Stimulated activated CD8-positive, alpha-beta memory T cell treated with anti-CD3 and anti-CD28 coated beads, Interleukin-2, amount 100 ng/mL, for 1 hour (primary cell): ENCODE measurements at places on chromosomes 12 and 14.

GRCh38 chr12:75996861-75997447, 34.6 kb downstream of the PHLDA1 start:
- DNase-seq, result no peak

DNA sequence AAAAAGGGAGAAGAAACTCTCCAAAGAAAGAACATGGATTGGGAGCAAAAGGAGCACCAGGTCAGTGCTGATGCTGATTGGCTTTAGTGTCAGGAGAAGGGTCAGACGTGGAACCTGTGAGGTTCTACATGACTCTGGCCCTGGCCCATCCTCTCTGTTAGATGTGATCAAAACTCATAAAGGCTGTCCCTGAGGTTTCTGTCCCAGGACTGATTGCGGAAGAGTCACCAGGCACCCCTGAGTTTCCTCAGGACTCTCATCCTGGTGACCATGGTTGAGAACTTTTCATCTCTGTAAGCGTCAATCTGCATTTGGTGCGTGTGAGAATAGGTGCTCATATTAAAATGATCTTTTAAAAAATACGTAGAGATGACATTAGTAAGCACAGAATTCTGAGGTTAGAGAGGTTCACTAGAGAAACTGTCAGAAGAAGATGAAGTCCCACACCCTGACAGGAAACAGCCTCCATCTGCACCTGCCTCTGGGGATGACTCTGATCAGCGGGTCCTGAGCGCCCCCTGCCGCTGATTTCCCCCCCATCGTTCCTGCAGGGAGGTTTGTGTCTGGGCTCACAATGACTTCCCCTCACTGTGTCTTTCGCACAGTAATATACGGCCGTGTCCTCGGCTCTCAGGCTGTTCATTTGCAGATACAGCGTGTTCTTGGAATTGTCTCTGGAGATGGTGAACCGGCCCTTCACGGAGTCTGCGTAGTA, 741.8 kb downstream of the TMEM121 start:
- DNase-seq, result peak; percentile 47

DNA sequence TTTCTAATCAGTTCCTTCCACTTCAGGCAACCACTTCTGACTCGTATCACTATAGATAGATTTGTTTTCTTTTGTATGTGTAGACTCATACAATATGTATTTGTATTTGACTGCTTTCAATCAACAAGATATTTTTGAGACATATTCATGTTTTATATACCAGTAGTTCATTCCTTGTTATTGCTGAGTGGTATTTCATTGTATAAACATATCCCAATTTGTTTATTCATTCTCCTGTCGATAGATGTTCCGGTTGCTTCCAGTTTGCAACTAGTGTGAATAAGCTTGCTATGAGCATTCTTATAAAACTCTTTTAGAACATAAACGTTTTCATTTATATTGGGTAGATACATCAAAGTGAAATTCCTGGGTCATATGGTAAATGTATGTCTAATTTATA, 119.2 kb downstream of the FIGNL2 start:
- no peak for DNase-seq

GRCh38 chr12:11823043-11823442, 173.6 kb downstream of the ETV6 start:
- DNase-seq, result no peak

DNA sequence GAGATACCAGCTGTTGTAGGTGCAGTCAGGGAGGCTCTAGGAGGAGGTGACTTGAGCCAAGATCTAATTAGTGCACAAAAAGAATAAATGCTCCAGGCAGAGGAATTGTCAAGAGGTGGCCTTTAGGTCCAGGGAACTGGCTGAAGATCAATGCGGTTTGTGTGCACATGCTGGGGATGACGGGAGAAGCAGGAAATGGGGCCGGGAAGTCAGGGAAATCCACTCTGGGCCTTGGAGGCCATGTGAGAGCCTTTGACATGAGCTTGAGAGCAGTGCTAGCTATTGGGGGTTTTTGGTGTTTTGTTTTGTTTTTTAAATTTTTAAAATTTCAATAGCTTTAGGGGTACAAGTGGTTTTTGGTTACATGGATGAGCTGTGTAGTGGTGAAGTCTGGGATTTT, 67.4 kb downstream of the MVK start:
- no peak for DNase-seq

GRCh38 chr12:131818821-131819585, 9.2 kb upstream of the MMP17 start:
- no peak for DNase-seq

DNA sequence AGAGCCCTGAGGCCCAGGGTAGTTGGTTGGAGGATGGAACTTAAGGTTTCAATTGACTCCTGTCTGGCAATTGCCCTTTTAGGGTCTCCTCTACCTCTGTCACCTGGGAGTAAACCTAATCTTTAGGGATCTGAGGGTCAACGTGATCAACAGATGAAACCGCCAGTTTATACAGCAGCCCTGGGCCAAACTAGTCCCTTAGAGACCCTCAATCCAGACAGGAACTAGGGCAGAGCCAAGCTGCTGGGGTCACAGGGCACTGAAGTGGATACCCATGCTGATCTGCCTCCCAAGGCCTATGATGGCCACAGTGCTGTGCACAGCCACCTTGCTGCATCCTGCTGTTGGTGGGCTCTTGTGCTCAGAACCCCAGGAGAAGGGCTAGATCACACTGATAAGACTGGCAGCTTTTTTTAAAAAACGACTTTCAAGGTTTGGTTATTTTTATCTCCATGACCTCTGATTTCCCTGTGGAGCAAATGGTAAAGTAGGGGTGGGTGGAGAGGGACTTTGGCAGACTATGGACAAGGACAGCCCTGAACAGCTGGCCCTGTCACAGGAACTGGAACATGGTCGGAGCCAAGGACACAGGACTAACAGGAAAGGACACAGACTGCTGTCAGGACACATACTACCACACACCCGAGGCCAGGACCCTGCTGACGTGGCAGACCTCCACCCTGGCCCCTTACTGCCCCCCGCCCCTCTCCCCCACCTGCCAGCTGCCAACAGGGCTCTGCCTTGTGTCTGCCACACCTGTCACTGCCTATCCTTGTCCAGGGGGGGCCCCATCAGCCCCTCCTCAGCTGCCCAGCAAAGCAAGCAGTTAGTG, 474 bp downstream of the FITM1 start:
- DNase-seq, result no peak

DNA sequence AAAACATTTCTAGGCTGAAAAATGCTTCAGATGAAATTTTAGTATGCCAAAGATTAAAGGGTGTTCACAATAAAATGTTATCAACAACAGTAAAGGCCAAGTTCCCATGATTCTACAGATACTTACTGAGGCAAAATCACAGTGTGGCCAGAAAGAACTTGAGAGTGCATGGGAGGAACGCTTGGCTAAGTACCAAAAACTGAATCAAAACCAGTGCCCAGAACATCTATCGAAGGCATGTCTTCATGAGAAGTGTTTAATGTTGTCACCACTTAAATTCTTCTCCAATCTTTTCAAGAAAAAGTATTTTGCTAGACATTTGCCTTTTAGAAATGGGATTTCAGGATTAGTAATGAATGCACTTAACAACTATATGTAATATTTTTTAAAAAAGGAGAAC, 41.5 kb downstream of the KIF21A start:
- DNase-seq, result no peak

DNA sequence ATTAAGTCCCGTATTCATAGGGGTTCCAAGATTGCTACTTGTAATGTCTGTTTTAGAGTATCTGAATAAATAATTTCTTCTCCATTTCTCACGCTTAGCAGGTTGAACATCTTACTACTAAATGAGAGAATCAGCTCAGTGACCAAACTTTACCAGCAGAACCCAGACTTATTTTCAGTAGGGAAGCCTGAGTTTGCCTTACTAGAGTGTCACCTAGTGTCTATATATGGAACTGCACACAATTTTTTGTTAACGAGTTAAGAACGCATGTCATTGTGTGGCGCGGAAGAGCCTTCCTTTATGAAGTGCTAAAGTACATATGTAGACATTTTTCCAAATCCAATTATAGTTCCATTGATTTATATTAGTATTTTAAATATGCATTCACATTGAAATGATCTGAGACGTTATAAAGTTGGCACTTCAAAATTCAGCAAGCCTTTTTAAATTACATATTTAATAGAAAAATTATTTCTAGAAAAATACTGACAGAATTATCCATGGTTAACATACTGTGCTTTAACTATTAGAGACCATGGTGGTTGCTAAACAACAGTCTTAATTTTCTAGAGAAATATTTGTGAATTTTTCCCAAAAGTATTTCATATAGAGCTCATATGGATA, 88.3 kb downstream of the RPS29 start:
- no peak for DNase-seq

DNA sequence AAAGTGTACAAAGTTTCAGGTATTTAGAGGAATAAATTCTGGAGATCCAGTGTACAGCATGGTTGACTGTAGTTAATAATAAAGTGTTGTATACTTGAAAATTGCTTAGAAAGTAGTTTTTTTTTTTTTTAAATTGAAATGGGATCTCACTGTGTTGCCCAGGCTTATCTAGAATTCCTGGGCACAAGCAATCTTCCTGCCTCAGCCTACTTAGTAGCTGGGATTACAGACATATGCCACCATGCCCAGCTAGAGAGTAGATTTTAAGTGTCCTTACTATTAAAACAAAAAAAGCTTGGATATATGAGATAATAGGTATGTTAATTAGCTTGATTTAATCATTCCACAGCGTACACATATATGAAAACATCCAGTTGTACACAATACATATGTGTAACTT, 27.7 kb downstream of the FUT8 start:
- DNase-seq, result no peak

DNA sequence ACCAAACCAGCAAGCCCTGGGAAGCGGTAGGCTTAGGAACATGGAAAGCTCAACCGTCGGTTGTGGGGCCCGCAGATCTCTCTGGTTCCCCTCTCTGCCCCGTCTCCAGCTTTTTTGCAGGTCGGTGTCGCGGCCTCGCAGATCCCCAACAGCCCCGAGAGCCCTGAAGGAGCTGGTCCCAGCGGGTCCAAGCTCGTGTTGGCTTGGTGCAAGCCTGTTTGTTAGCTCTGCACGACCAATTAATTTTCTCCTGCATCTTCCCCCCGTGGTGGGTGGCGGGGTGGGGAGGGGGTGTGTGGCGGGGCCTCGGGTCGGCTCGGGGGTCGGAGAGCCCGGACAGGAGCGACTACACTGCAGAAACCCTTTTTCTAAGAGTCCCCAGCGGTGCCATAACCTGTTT, 449 bp upstream of the SLC24A4 start:
- DNase-seq, result no peak

GRCh38 chr12:39230086-39230485, 212.8 kb downstream of the KIF21A start:
- DNase-seq, result no peak

- no peak for DNase-seq
Measured at GRCh38 chr14:29421156-29421728, 506.4 kb downstream of the PRKD1 start.

DNA sequence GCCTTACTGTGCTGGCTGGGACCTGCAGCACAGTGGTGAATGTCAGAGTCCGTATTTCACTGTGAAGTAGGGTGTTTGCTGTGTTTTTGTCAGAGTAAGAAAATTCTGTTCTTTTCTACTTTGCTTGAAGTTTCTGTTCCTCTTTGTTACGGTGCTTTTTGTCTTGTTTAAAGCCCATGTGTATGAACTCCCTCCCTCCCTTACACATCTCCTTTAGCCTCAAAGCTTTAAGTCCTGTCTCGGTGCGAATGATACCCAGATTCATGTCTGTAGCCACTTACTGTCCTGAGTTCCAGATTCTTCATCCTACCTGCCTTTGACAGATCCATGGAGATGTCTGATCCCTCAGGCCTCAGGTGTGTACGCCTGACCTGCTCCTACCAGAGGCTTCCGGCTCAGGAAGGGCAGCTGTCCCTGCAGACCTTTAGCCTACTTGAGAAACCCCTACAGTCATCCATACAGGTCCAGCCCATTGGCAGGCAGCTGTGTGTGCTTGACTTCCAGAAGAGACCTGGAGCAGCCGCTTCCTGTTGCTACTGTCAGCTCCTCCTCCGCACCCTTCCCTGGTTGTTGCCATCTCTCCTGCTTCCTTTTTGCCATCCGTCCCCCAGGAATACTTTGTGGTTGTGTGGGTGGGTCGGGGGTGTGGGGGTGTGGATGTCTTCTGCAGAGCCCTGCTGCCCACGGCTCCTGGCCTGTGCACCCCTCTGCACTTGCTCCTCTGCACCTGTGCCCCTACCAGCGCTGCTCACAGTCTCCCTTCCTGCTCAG, 72.9 kb downstream of the DDX51 start:
- DNase-seq, result no peak

DNA sequence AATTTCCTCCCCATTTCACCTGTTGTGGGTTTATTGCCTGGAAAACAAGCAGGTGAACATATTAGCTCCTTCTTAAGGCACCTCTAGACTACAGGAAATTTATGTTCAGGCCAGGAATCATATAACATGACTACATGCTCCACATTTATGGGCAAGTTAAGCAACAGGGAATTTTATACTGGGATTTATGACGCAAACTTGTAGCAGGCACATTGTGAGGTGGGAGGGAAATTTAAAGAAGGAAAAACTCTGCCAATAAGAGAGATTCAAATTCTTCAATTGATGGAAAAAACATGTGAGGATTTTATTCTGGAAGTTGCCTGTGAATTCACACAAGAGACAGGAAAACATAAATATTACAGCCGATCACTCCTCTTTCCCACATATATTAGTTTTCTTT, 93.9 kb downstream of the TBC1D30 start:
- no peak for DNase-seq

GRCh38 chr12:50003595-50003994, 21.7 kb downstream of the RACGAP1 start:
- DNase-seq, result no peak

- DNase-seq, result no peak
Measured at GRCh38 chr14:65637780-65638179, 225.2 kb downstream of the FUT8 start.

DNA sequence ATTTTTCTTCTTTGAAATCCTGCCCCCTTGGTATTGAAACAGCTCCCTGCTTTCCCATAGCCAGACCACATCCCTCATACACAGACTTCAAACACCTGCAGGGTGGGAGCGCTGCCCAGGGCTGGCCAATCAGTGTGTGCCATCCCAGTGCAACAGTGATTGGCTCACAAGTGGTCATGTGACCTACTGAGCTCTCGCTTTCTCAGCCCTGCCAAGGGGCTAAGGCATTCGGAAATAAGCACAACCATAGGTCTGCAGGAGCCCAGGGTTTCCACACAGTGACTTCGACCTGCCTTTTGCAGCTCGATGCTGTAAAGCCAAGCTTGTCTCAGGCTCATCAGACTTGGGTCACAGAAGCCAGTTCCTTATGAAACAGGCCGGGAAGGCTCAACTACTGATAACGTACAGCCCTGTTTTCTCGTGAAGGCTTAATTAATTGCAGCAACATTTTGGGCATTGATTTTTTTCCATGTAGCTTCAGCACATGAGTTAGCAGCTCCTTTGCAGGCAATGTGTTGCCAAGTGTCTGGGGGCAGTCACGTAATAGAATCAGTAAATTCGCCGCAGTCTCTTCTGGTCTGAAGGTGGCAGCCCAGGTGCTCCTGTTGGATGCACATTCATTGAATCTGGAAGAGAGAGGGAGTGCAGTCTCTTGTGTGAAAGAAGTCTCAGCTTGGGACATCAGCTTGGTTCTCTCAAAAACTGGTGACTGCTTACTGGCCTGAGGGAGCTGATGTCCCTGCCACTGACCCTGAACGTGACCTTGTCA, 1091.8 kb downstream of the AACS start:
- no peak for DNase-seq
